Brain microvascular endothelial cell (primary cell): ENCODE measurements at places on chromosomes 5 and 9.
A peak's percentile ranks its signal among the peaks of the same experiment; 100 is the strongest.

DNA sequence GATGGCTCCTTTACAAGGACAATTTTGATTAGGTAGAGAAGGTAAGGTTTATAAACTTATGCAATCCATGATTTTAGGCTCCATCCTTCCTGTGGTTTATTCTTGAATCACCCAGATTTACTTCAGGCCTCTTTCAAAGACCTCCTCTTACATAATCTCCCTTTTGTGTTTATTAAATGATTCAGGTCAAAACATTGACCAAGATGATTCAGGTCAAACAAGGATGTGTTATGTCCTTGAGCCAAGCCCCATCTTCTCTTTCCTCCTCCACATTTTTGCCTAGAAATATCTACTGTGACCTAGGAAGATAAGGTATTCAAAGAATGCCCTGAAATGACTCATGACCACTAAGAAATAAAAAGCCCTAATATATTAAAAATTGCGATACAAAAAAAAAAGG lies 31.8 kb upstream of the TLR4 start:
- DNase-seq, result peak; percentile 56

DNA sequence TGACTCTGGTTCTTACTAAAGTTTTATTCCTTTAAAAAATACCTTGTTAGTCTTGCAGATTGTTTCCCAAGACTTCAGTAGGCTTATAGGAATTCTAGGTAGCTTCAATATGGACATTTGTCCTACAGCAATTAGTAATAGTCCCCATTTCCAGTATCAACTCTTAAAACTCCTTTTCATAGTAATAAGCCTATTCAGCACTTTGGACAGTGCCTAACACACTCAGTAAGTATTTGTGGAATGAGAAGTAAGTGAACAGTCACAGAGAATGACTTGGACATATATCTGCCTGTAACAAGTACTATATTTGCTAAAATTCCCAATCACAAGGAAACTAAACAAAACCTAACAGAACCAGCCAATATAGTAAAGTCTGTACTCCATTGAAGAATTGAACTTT lies 1291.8 kb upstream of the DMAC1 start:
- no peak for DNase-seq

GRCh38 chr9:99085949-99086948 lies 18.7 kb upstream of the TGFBR1 start:
- DNase-seq, result peak; percentile 74

DNA sequence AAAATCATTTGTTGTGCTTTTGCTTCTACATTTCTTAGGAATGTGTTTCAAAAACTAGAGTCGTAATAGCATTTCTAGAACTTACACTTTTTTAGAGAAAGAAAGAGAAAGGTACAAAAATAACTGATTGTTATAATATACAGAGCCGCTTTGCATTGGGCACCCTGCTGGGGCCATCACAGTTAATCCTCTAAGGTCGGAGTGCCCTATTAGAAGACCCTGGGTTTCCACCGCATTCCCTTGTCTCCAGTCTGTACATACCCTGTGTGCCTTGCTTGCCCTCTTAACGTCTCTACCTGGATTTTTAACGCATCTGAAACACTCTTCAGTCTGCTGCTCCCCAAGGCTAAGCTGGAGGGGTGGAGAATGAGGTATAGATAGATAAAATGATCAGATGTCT lies 1.3 kb downstream of the MARVELD2 start:
- no peak for DNase-seq

DNA sequence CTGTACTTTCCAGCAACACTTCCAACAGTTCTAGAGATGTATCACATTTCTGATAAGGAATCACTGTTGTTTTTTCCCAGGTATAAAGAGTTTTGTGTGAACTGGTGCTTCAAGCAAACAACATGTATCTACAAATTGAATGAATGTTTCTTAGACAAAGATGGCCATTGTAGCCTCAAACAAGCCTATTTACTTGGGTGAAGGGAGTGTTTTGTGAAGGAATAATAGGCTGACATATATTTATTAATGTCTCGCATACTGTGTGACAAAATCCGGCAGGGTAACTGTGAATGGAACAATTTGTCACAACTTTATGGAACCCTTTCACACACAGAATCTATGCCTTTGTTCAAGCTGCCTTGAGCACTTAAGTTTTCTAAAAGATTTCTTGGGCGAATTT lies 24.8 kb upstream of the DAB2 start:
- no peak for DNase-seq

DNA sequence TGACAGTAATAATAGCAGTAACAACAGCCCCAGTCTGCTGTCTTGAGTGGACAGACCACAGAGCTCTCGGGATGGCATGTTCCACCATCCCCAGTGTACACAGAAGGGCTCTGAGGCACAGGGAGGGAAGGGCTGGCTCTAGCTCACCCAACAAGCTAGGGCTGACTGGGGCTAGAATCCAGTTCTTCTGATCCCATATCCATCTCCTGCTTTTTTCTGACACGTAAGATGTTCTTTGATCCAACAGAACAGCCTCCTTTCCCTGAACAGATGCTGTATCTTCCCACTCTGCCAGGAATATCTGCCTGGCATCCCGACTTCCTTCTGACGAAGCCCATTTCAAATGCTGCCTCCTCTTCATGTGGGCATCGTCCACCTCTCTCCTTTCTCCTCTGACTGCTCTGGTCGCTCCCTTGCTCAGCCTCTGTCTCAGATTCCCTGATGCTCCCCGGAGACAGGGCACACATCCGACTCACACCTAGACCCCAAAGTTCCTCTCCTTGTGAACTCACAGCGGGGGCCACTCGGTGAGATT lies 43.6 kb upstream of the CLK4 start:
- DNase-seq, result no peak

DNA sequence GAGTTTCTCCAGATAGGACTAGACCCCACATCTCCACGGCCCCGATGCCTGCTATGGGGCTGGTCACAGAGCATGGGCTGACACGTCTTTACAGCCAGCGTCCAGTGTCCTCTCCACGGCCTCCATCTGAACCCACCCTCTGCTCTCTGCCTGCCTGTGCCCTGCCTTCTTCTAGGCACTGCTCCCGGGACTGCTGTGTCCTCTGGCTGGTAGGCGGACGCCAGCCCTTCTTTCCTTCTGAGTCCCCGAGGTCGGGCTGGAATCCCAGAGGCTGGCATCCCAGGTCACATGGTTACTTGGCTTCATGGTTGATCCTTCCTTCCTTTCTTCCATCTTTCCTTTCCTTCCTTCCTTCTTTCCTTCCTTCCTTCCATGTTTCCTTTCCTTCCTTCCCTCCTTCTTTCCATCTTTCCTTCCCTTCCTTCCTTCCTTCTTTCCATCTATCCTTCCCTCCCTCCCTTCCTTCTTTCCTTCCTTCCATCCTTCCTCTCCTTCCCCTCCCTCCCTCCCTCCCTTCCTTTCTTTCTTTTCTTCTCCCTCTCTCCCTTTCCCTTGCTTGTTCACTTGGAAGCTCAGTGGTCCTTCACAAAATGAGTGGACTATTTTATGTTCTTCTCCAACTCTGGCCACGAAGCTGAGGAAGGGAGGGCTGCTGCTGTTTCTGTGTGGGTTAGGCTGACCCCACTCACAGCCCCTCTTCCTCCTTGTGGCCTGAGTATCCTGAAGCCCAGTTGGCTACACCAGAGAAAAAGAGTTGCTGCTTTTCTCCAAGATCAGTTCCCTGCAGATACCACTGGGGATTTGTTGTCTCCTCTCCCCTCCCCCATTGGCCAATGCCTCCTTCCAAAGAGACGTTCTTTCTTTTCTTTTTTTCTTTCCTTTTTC lies 66.8 kb upstream of the NEURL1B start:
- DNase-seq, result no peak
